ENCODE measurements at places on chromosomes 2 and 18.

DNA sequence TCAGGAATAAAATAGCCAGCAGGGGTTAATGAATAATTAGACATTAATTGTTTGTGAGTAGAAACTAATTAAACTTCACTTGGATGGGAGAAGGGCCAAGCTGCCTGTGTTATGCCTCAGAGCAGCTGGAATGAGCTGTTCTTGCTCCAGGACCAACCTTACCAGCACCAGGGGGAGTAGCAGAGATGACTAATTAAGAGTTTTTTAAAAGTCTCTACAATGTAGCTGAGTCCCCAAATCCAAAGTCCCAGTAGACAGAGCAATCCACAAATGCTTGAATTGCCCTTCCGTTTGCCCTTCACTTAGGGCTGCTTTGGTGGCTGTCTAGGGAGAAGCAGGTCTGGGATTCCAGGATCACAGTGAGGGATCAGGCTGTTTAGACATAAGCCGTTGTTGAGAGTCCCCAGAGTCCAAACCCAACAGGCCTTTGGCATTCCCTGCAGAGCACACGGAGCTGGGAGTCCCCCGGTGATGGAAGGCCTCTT lies 59.4 kb downstream of the RHOB start:
- DNase-seq: no peak

DNA sequence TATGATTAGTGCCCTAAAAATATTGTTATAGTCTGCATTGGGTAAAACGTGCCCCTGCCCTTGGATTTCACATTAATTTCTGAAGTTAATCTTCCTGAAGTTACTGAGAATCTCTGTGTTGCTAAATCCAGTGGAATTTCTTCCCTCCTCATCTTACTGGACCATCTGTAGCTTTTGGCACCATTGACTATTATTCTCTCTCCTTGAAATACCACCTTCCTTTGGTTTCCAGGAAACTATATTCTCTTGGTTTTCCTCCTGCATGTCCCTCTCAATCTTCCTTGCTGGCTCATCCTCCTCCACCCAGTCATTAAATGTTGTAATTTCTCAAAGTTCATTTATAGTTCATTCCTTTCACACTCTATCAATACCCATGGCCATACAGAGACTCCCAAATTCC lies 110.6 kb upstream of the SLC35G4 start:
- DNase-seq: no peak

GRCh38 chr2:31196622-31197021 lies 20.7 kb downstream of the CAPN14 start:
- DNase-seq: no peak

DNA sequence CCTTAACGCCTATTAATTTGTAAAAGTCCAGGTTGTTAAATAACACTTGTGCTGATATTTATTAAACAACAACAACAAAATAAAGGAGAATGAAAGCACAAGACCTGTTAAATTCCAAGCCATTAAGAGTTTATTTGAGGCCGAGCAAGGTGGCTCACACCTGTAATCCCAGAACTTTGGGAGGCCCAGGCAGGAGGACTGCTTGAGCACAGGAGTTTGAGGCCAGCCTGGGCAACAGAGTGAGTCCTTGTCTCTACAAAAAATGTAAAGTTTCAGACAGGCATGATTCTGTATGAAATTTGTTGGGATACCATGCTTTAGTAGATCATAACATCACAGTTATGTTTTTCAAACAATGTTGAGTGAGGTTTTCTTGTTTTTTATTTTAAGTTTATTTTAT lies 17.1 kb downstream of the PELI1 start:
- DNase-seq: no peak

DNA sequence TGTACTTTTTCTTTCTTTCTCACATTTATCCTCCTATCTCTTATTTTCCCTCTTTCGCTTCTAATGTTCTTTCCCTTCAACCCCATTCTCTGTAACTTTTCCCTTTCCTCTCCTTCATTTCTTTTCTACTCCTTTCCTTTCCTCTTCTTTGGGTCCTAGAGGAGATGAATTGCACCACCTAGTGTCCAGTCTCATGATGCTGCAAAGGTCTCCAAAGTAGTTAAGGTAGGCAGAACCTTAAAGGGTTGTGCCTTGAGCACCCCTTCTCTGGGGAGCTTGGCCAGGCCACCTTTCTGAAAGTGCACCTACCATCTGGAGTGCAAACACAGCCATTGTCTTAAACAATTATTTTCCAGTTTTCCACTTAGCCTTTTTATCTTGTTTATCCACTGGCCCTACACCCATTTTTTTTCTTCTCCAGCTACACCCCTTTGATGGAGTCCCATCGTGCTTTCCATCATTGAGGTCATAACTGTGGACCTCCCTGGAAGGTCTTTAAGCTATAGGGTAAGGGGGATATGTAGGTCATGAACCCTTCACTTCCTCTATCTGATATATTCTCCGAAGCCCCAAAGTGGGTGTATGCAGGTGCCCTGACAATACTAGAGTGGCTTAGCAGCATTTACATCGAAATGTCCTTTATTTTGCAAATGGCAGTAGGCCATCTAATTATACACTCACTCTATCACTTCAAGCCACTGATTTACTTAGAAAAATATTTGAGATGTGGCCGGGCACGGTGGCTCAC lies 155.9 kb downstream of the ESCO1 start:
- peak; percentile 7 for DNase-seq

DNA sequence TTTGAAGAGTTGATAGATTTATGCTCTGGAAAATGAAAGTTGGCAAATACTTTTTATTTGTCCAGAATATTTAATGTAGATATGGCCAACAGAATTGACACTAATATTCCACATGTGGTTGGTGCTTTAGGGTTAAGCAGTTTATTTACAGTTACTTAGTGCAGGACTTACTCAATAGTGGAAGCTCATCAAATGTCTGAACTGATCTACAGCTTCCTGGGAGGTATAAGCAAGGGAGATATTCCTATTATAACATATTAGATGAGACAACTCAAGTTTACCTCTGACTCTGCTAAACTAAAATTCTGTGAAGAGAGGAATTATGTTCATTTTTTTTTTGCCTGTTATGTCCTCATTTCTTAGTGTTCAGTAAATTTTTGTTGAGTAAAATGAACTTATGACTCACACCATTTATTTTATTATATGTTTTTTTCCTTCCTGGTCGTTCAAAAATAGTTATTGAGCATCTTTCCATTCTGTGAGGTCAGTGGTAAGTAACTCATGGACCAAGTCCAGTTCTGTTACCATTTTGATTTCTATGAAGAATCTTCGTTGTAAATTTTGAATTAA lies 13.6 kb downstream of the ABI2 start:
- no peak for DNase-seq

GRCh38 chr2:230335864-230336506 lies 9.0 kb downstream of the SP140L start:
- DNase-seq: no peak

DNA sequence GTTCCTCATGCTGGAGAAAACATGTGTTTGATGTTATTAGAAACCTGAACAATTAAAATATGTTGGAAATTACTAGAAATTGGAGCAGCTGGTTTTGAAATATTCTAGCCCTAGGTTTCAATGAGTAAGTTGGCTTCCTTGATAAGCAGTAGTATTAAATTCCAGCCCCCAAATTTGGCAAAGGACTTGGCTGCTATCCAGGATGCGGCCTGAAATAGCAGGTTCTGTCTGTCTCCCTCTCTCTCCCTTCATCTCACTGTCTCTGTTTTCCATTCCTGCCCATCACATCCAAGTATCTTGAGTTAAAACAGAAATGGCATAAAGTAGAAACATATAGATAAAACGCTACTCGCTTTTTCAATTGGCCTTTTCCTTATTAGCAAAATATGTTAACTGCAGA lies 20.9 kb upstream of the GPR45 start:
- DNase-seq: no peak

- DNase-seq: no peak
Observed at GRCh38 chr2:28193630-28194403, 198.8 kb upstream of the FOSL2 start.

DNA sequence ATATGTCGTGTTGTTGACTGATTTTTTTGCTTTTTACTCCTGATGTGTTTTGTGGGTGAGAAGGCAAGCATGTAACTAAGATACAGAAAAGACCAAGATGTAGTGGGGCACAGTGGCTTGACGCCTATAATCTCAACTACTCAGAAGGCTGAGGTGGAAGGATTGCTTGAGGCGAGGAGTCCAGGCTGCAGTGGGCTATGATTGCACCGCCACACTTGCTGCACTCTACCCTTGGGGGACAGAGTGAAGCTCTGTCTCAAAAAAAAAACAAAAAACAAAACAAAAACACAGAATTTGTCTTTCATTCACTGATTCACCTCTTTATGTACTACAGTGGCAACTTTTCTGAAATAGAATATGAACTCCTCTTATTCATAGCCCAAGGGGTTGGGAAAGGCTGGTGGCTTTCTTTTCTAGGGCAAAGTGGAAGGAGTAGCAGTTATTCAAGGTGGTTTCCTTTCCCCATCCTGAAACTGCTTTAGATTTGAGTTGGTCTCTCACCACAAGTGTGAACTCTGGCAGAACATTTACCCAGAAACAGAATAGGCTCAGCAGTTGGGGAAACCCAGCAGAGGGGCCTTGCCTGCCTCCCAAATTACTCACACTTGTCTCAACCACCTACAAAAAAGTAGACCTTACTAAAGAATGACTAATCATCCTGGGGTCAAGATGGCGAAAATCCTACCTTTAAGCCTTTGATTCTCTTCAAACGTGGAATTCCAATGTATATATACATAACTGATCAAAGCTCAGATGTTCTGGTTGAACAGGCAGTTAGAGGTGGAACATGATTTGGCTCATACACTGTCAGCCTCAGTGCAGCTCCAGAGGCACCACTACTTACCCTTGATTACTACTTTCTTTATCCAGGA lies 6.5 kb downstream of the TANK start:
- no peak for DNase-seq

- no peak for DNase-seq
Observed at GRCh38 chr2:210559182-210559581, 2.8 kb downstream of the CPS1 start.

- DNase-seq: no peak
Observed at GRCh38 chr18:10113121-10114022, 199.6 kb downstream of the VAPA start.

Measured in NCI-H526 (cell line).